ENCODE measurements at places on chromosomes 1 and 21.

DNA sequence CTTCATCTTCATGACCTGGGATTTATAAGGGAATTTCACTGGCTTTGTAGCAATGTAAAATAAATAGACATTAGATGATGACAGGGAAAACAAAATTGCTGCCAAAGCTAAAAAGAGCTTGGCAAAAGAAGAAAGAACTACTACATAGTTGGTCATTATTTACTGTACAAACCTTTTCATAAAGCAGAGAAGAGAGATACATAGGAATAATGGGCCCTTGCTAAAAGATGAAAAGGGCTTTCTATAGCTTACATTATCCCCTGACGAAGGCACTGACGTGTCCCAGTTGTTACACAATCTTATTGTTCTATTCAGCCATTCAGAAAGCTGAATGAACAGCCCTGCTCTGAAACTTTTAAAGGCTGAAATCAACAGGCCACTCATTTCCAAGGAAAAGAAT is 57.1 kb downstream of the ZC3H11B start:
- no peak for DNase-seq

DNA sequence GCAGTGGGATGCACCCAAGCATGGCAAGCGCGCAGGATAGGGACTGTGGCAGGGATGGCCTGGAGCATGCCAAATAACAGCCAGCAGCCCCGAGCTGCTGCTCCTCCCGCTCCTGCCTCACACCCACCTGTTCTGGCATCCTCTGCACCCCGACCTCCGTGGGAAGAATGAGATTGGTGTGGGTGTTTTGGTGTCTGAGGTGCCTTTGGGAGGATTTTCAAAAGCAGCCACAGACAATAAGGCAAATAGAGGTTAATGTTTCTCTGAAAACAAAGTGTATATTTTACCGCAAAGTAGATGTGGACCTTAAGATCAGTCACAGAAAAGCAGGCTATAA is 35.5 kb downstream of the IGFN1 start:
- DNase-seq: no peak

GRCh38 chr21:32382108-32382644 is 10.6 kb downstream of the URB1 start:
- DNase-seq: no peak

GRCh38 chr1:232620356-232620969 is 9.5 kb downstream of the SIPA1L2 start:
- DNase-seq: peak; percentile 90

- no peak for DNase-seq
Measured at GRCh38 chr21:39347537-39347936, 1.4 kb downstream of the HMGN1 start.

DNA sequence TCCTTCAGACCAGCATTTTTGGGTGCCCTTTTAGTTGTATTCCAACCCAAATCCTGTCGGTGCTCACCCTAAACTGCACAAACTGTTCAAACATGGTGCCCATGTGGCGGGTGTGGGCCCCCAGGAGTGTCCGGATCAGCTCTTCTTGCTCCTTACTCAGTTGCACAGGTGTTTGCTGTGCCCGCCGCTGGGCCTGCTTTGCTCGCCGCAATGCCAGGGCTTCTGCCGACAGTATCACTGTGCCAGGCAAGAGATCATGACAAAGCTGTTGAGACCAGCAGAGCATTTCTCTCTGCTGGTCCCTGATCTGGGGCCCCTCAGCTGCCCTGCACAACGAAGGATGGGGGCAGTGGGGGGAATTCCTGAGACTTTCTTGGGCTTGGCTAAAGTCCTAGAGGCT is 4.9 kb downstream of the NR1I3 start:
- no peak for DNase-seq

- no peak for DNase-seq
Measured at GRCh38 chr1:6776895-6777294, 8.4 kb upstream of the CAMTA1 start.

DNA sequence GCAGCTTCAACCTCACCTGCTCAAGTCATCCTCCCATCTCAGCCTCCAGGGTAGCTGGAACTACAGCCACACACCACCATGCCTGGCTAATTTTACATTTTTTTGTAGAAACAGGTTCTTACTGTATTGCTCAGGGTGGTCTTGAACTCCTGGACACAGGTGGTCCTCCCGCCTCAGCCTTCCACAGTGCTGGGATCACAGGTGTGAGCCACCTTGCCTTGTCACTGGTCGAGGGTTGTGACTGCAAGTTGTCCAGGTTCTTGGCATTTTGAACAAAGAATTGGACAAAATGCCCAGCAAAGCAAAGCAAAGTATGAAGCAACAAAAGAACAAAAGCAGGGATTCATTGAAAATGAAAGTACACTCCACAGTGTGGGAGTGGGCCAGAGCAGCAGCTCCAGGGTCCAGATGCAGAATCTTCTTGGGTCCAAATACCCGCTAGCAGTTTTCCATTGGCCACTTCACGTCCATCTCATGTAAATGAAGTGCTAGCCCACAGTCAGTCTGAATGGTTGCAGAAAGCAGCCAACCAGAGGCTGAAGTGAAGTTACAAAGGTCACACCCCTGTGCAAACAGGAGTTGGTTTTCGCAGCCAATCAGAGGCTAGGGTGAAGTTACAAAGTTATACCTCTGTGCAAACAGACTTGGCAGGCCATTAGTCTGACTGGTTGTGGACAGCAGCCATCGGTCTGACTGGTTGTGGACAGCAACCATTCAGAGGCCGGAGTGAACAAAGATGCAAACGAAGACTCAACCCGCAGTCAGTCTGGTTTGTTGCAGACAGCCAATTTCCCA is 109.5 kb upstream of the KIF26B start:
- no peak for DNase-seq

- DNase-seq: no peak
Measured at GRCh38 chr21:42706765-42707164, 53.3 kb downstream of the PDE9A start.

GRCh38 chr21:38236232-38236631 is 20.6 kb upstream of the KCNJ15 start:
- no peak for DNase-seq

- DNase-seq: peak; percentile 79
Measured at GRCh38 chr1:207797229-207797973, 45.5 kb downstream of the CD46 start.

GRCh38 chr21:35619184-35619583 is 441.1 kb downstream of the SETD4 start:
- no peak for DNase-seq

GRCh38 chr1:182707122-182707521 is 22.7 kb upstream of the RGS8 start:
- no peak for DNase-seq

DNA sequence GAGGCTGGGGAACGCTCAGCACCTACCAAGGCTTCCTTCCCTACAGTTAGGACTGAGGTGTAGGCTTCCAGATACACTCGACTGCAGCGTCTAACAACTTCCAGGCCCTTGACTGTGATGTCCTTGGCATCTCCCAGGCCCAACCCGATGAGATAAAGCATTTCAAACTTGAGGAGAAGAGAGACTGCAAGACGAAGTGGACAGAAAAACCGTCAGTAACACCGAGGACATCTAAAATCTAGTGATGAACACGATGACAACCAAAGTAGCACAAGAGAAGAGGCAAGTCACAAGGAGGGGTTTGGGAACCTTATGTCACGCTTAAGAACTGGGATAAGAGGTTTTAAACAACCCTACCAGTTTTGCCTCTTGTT is 314 bp downstream of the DPH5 start:
- DNase-seq: no peak

- DNase-seq: no peak
Measured at GRCh38 chr1:36155408-36156328, at the start of gene MAP7D1. TSS of gene MAP7D1 (plus strand) at chr1:36156160. CDS start at chr1:36156418, 258 bp downstream.

- DNase-seq: no peak
Measured at GRCh38 chr1:12173631-12174121, 6.9 kb downstream of the TNFRSF1B start.

DNA sequence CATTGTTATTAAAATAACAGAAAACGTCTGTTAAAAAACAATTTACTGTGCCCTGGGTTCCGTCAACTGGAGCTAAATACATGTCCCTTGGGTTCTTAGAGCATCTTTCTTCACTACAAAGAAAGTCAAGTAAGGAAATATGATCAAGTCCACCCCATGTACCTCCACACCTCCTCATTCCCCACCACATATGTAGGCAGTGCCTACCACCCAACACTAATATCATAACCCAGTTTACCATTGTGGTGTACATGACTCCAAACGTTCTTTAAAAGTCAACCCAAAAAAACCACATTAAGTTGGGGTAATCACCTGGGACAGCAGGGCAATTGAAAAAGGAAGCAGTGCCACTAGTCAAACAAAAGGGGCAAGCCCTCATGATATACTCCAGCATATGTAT is 7.8 kb upstream of the LRRC52 start:
- DNase-seq: no peak

- DNase-seq: no peak
Measured at GRCh38 chr1:53606651-53607051, 132.3 kb downstream of the GLIS1 start.

DNA sequence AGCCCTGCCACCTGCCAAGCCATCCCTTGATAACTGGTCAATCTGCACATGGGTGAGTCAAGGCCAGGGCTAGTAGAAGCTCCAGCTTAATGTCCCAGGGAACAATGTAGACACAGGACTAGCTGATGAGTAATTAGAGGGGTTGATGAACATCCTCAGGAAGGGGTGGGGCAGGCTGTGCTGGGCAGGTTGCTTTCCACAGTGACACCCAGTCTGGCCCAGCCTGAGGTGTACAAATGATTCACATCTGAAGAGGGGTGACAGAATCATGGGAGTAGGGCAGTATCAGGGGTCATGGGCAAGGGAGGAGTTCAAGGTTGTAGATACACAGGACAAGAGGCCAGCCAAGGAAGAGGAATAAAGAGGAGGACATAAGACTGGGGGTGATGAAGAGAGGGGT is 4.3 kb downstream of the LPAR3 start:
- DNase-seq: no peak

- no peak for DNase-seq
Measured at GRCh38 chr1:15848143-15848928, 829 bp downstream of the SPEN start.

- no peak for DNase-seq
Measured at GRCh38 chr1:53026254-53026653, 35.8 kb upstream of the PODN start.

DNA sequence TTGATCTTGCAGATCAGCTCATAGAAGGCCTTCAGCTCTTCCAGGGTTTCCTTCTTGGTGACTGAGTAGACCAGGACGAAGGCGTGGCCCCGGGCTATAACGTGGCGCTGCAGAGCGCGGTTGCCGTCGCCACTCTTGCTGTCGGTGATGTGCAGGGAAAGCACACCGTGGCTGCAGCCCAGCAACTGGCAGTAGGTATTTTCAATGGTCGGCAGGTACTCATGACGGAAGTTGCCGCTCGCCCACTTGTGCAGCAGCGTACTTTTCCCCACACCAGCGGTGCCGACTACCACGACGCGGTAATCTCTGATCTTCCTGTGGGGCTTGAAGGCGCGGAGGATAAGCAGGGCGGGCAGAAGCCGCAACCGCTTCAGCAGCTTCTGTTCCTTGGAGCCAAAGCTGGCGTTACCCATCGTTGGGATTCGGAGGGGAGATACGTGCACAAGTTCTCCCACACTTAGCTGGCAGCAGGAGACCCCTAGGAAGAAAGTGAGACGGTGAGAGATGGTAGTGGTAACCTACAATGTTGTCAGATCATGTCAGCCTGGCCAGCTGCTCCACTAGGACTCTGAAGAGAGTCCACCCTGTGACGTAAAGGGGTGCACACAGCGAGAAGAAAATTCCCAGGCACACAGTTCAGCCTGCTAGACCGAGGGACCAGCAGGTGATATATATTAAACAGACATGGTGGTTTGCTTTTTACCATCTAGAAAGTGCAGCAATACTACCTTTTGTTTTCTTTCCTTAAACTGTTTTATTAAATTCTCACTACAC is 3.4 kb downstream of the DIRAS3 start:
- DNase-seq: no peak

GRCh38 chr1:211469938-211470529 is 21.9 kb downstream of the RD3 start:
- DNase-seq: peak; percentile 38

GRCh38 chr21:30620080-30620479 is 347 bp upstream of the KRTAP20-4 start:
- DNase-seq: no peak

DNA sequence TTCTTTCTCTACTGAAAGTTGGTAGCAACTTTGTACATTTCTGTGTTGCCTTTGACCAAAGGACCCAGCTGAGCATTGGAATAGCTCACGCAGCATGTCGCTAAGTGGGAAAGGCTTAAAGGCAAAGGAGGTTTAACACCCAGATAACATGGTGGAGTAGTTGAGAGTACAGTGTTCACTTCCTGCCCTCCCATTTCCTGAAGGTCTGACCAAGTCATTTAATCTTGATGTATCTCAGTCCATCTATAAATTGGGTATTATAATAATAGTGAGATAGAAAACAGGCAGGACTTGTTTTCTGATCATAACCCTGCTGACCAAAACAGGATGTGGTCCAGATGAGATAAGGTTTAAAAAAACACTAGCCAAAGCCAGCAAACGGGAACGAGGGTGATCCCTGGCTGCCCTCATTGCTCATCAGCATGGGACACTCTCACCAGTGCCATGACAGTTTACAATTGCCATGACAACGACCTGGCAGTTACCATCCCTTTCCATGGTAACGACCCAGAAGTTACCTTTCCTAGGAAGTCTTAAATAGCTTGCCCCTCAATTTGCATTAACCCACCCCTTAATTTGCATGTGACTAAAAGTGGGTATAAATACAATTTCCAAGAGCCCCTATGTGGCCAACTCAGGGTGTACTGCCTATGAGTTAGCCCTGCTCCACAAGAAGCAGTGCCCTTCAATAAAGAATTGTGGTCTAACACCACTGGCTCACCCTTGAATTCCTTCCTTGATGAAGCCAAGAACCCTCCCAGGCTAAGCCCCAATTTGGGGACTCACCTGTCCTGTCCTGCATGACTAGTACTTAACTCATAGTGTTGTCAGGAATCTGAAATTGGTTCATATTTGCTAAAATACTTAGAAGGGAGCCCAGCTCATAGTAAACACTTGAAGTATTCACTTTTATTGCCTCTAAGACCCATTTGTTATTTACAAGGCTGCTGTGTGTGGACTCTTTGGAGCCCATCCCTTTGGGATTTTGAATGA is 28.4 kb upstream of the FHAD1 start:
- DNase-seq: no peak

- DNase-seq: no peak
Measured at GRCh38 chr1:188599313-188599712, 1770.6 kb downstream of the PLA2G4A start.

- no peak for DNase-seq
Measured at GRCh38 chr1:61447968-61448430, 276.9 kb downstream of the TM2D1 start.

- DNase-seq: no peak
Measured at GRCh38 chr1:20395255-20395654, 90.8 kb downstream of the CAMK2N1 start.

GRCh38 chr1:91883470-91883869 is 2.5 kb downstream of the TGFBR3 start:
- DNase-seq: peak; percentile 21

- DNase-seq: no peak
Measured at GRCh38 chr1:117167402-117167801, 43.3 kb downstream of the VTCN1 start.

- DNase-seq: no peak
Measured at GRCh38 chr1:173248247-173248940, 41.3 kb upstream of the TNFSF4 start.

DNA sequence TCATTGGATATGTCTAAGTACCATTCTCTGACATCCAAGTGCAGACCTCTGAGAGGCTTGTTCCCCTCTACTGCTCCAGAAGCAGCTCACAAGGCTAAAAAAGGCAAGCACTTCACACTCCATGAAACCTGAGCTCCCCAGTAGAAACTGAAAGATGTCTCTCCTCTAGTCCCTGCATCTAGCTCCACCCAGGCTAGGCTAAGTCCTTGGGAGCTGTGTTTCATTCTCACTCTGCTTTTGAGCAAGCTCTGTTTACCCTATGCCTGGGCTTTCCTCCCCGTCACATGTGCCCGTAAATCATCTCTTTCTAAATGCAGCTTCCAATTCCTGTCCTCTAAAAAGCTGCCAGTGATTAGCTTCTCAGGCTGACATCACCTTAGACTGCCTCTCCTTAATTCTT is 39.0 kb downstream of the LRRC71 start:
- DNase-seq: no peak

All from NCI-H1694 (cell line).